CD4-positive, alpha-beta T cell treated with Interleukin-1 beta for 1 hour (primary cell): ENCODE measurements at places on chromosomes 2 and 18.

GRCh38 chr2:235986361-235986760, 181.8 kb downstream of the GBX2 start:
- DNase-seq = no peak

DNA sequence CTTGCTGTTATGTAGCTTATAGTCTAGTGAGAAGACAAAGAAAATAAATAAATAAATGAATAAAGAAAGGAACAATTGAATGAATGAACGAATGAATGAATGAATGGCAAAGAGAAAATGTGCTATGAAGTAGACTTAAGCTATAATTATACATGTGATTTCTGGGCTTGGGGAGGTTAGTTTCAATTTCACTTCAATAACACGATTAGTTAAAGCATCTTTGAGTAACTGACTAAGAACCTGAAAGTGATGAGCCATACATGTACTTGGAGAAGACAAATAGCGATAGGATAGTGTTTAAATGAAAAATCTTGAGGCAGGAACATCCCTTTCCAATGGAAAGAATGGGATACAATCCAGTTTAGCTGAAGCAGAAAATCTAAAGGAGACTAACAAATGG, 593.1 kb upstream of the LRRTM4 start:
- no peak for DNase-seq

GRCh38 chr18:42028247-42028832, 73.3 kb downstream of the PIK3C3 start:
- no peak for DNase-seq

DNA sequence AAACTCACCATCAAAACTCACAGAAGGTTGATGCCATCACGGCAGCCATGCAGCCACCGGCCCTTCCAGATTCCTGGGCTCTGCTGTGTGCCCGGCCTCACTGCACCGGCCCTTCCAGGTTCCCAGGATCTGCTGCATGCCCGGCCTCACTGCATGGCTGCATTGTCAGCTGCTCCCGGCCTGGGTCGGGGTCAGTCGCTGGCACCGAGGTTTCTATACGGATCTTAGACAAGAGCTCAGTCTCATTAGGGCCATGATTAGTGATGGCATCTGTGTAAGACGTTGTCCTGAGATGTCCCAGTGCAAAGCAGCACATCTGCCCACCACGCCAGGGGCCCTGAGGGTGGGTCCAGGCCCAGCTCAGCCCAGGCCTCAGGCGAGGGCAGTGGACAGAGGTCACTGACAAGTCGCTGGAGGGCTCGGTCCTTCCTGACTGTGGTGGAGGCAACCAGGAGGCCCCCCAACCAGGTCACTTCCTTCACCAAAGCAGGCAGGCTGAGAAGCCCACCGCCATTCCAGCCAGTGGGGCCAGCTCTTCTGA, 29.4 kb downstream of the TMEM18 start:
- DNase-seq = no peak

DNA sequence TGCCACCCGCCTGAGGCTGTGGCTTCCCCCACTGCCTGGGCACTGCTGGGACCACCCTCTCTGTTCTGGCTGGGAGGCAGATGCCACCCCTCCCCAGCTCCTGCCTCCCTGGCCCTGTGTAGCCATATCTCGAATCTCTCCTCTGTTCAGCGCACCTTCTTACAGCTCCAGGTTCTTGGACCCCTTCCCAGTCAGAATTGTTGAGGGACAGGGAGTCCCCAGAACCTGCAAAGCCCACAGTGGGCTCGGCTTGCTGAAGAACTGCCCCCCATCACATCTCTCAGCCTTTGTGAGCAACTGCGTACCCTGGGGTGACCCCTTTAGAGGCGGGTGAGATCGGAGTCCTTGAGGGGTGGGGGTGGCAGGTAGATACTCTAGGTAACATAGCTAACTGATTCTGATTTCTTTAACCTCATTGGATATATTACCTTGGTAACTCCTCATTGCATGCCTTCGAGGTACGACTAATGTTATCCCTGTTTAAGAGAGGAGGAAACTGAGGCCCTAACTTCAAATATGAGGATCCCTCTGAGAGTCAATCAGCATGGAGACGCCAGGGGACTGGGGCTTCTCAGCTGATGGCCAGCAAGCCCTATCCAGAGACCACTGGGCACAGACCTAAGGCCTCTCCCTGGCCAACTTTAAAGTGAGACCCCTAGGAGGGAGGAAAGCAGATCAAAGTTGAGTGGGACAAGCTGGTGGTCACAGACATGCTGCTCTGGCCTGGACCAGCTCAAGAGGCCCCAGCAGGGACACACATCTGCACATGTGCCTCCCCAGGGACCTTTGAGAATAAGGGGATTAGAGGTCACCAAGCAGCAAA, 101.3 kb downstream of the CAPN13 start:
- no peak for DNase-seq

GRCh38 chr2:164840458-164840929, 1.1 kb downstream of the COBLL1 start:
- DNase-seq = peak; percentile 54

- DNase-seq = peak; percentile 54
Observed at GRCh38 chr2:10497797-10498251, 49.7 kb upstream of the ODC1 start.

GRCh38 chr2:141068053-141068682, 1062.6 kb downstream of the LRP1B start:
- DNase-seq = no peak

DNA sequence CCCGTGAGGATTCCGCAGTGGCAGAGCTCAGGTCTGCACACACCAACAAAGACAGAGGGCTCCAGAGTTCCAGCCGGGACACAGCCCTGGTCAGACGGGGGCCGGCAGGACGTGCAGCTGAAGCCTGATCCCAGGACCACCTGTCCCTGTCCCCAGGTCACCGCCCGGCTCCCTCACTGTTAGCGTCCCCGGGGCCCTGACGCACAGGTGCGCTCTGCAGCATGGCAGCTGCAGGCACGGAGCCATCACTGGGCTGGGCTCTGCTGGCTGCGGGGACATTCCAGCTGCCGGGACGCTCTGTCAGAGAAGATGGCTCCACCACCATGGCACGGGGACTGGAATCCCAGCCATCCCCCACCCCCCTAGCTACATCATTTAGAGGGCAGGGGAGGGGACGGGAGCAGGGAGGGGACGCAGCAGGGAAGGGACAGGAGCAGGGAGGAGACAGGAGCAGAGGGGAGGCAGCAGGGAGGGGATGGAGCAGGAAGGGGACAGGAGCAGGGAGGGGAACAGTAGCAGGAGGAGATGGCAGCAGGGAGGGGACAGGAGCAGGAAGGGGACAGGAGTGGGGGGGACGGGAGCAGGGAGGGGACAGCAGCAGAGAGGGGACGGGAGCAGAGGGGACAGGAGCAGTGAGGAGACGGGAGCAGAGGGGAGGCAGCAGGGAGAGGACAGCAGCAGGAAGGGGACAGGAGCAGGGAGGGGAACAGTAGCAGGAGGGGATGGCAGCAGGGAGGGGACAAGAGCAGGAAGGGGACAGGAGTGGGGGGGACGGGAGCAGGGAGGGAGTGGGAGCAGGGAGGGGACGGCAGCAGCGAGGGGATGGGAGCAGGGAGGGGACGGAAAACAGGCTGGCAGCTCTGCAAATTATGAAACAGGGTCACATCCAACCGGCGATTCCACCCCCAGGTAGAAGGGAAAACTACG, 39.8 kb downstream of the SLC66A2 start:
- DNase-seq = peak; percentile 0

DNA sequence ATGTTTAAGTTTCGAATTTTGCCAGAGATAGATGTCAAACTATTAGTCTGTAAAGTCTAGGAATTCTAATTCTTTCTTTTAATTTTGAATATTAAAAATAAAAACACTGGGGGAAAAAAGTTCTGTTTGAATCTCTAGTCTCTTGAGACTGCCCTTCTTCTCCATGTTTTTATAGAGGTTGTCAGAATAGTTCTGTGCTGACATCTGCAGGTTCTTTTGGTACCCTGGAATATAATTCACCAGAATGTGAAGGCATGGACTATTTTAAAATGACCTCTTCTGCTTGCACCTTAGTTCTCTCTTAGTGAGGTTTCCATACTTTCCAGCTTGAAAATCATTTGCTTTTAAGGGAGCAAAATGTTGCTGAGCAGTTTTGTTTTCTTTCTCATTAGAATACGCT, 121.0 kb upstream of the MSTN start:
- DNase-seq = no peak

GRCh38 chr2:122486086-122486485, 730.6 kb downstream of the TSN start:
- DNase-seq = no peak

- no peak for DNase-seq
Observed at GRCh38 chr2:120771111-120771780, 35.6 kb downstream of the GLI2 start.

DNA sequence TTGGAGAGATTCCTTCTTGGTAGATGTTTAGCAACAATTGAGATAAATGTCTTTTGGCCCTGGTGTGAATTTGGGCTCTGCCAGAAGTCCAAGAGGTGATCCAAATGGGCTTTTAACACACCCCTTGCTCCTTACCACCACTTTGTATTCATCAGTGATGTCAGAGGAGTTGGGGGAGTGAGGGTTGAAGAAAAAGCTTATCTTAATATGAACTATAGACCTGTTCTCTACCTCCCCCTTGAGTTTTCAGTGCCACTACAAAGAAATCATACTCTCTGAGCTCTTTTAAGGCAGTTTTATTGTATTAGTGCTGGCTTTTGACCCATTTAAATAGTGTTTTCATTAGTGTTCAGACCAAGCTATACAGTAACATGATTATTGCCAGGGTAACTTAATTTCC, 229.1 kb downstream of the PHLPP1 start:
- no peak for DNase-seq

DNA sequence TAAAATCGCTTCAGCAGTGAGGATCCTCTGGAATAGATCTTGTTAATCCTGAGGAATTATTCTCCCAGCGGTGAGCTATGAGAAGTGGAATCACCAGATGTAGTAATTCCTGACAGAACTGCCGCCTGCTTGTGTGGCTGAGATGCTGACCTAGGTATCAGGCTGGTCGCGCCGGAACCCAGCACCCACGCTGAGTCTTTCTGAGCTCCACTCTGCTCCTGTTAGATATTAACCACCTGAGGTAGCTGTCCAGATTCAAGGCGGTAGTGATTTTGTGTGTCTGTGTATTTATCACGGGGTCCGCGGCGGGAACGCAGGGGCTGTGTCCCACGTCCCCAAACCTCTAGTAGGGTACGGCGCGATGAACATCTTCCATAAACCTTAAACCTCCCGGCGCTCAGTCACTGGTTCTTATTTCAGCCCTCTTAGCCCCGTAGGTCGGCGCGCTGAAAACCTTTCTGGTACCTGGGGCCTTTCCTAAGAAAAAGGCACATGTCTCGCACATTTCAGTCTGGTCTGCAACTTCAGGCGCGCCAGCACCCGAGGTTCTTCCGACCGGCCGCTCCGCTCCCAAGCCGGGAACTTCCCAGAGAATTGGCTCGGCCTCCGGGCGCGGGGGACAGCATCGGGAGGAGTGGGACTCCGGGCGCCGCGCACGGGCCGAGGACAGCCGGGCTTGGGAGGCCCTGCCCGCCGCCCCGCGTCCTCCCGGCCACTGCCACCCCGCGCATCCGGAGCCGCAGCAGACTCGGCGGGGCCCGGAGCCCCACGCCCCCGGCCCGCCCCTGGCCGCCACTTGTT, 542 bp upstream of the CNNM3 start:
- no peak for DNase-seq

GRCh38 chr2:151315381-151315903, 26.0 kb upstream of the NMI start:
- DNase-seq = no peak

DNA sequence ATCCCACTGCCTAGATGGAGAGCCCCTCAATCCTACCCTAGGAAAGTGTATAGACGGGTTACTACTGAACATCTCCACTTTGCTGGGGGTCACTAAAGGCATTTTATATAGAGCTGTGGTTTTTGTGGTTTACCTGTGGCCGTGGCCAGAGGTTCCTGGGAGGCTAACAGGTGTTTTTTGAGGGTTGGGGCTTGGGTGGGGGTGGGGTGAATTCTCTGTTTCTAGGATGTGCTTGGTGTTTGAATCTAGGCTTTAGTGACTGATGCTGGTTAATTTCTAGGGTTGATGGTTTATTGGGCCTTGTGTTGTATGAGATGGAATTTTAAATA, 7.7 kb downstream of the HOXD8 start:
- no peak for DNase-seq

DNA sequence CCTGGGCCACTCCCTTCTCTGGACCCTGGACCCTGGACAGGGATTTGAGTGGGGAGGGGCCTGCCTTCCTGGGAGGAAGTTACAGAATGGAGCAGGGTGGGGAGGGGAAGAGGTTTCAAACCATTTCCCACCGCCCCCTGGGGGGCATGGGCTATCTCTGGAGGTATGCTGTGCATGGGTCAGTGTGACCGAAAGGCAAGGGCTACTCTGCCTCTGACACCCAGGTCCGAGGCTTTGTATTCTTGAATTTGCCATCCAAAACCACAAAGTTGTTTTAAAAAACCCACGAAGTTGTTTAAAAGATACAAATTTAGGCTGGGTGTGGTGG, 46.9 kb downstream of the GORASP2 start:
- no peak for DNase-seq

DNA sequence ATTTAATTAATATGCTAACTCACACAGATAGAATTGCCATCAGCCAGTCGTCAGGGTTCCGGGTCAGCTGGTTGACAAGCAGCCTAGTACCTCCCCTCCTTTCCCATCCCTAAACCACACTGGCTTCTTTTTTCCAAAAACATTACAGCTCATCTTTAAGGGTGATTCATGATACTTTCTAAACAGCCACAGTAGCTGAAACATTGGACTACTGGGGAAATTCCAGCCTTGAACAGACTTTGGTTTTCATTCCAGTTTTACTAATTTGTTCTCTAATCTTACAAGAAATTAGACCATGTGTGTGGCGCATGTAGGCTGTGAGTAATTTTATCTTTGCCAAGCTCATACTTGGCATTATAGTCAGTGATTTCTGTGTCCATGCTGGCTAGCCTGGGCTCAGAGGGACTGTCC, 110.8 kb downstream of the FMNL2 start:
- DNase-seq = no peak

DNA sequence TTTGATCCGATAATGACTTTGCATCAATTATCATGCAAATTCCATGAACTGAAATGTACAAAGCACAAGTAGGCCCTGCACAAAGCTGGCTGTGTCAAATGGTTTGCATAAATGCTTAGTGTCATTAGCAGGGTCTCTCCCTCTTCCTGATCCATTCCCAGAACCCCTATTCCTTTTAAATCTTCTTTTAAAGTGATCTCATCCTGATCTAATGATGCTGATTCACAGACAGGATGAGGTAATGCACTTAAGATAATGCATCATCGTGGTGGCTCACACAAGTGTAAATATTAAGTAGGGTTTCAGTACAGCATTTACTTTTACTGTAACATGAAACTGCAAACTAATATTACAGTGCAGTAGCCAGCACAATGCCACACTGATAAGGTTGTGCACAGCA, 304.8 kb upstream of the SOX11 start:
- DNase-seq = no peak

DNA sequence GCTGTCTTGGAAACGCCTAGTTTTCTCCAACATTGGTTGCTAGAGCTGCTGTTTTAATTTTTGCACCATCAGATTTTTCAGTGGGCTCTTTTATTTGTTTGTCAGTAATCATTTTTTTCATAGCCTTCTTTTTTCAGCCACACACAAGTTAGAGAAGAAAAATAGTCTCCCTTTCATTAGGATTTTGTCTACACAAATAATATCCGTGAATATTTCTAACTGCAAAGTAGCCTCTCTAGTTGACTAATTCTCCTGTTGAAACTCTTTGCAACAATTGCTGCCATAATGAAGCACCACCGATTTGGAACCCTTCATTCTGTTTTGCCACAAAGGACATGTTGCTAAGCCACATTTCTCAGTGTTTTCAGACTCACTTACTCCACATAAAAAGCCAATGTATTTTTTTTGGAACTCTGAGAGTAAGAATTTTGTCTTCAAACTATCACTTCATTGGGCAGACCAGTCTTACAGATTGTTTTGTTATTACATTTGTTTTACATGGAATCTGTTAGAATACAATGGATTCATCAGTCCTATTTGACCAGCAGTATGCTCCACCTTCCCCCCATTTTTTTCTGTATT, 9.6 kb downstream of the KCNJ3 start:
- no peak for DNase-seq
